CD4-positive, alpha-beta T cell treated with Interleukin-17A for 1 hour (primary cell): ENCODE measurements at places on chromosomes 13 and 19.
A peak's percentile ranks its signal among the peaks of the same experiment; 100 is the strongest.

- DNase-seq: no peak
Observed at GRCh38 chr13:24269821-24270220, 39.6 kb upstream of the C1QTNF9 start.

DNA sequence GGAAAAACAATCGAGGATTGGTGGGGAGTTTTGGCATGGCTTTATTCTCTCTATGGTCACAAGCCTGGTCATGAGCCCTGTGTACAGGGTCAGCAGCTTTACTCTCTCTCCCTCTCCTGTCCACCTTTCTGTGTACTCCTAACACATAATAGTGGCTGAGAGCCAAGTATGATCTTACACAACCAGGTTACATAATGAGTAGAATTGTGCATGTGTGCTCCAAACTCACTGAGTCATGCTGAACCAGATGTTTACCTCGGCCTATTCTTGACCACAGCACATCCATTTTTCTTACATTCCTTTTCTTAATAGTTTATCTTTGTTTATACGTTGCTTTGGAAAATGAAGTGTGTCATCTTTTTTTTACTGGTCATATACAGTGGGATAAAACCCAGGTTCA is 53.1 kb downstream of the ZNF254 start:
- no peak for DNase-seq

DNA sequence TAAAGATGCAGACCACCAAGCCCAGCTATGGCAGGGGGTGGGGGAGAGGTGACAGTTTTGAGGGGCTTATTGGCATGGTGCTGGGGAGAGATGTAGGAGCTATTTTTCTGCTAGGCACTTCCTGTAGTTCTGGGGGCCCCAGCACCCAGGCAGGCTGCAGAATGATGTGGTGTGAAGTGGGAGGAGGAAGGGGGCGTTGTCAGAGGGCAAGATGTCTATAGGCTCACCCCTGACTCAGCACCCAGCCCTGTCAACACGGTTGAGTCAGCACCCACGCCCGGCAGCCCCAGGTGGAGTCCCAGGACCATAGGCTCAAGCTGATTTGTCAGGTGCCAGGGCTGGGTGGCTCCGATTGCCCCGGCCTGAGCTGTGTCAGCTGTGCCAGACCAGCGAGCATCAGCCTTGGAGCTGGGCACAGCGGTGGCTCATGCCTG is 5.8 kb downstream of the KLF2 start:
- peak; percentile 97 for DNase-seq

GRCh38 chr13:75236774-75237173 is 245.2 kb downstream of the TBC1D4 start:
- no peak for DNase-seq

DNA sequence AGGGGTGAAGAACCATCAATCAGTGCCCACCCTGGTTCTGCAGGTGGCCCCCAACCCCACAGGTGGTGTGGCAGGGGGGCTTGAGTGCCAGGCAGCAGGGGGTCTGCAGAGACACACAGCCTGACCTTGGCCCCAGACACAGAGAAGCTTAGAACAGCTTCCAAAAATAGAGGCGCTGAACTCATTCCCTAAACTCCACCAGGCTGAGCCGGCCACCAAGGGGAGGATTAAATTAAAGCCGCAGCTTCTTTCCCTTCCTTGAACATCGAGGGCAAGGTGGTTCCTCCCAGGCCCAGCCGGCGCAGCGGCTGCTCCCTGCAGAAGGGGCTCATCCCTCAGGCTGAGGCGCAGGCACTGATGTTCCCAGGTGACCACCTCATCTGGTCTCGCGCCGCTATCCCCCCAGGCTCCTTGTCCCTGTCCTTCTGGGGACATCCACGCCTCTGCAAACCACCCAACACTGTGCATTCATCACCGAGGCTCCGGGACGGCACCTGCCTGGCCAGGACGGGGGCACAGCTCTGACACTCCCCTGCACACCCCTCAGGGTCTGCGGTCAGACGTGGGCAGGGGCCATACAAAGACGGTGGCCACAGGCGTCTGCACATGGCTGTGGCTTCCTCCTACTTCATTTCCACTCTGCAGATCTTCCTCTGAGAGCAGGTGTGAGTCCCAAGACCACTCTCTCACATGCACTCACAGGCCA is 30.9 kb downstream of the LAMP1 start:
- no peak for DNase-seq

DNA sequence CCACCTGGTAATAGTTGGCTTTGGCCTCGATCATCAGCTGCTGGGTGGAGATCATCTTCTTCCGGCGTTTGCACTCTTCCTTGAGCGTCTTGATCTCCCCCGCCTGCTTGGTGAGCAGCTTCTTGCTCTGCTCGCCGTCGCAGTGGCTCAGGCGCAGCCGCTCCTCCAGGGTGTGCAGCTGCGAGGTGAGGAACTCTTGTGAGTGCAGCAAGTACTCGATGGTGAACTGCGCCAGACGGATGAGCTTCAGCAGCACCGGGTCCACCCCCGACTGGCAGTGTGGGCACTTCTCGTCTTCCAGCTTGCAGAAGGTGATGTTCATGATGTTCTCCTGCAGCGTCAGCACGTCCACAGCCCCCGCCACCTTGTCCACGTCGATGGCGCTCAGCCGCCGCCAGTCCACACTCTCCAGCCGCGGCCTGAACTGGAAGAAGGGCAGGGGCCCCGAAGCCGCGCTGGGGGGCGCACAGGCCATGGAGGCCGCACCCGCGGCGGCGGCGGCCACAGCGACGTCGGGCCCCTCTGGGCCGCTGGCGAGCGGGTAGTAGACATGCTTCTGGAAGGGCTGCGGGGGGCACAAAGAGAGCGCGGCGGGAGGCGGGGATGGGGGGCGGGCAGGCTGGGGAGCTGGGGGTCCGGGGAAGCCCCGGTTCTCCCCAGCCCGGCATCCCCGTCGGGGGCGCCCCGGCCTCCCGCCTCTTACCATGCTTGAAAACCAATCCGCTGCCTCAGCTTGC is 3.0 kb downstream of the DZIP1 start:
- DNase-seq: no peak

DNA sequence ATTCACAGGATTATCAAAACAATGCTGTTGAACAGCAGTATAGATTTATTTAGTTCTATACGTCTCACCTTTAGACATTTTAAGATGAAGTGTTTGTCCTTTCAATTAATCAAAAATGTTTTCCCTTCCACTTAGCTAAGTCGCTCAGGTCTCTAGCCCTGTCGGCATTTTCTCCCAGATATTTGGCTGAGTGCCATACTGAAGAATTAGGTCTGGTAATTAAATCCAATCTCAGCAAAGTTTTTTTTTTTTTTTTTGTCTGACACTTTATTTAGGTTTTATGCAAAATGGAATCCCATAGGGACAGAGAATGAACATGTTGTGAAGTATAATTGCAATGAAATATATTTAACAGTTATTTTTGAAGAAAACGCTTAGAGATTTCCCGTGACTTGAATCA is 44.1 kb downstream of the RFC3 start:
- DNase-seq: no peak
